Hindlimb muscle (tissue), 1 donor: ENCODE measurements at places on chromosomes 3 and 15. TPM values are rescaled to one million over a fixed set of nuclear protein-coding genes. Genes with fewer than 3 reads are reported as not detected.

Gene SPINK8
- polyA plus RNA-seq = not detected

Gene KY
- 96.9 TPM for polyA plus RNA-seq

Gene CD200R1
- 1.7 TPM for polyA plus RNA-seq

Gene FBXW12
- polyA plus RNA-seq = 0.14 TPM

GRCh38 chr3:47475029-47475569 is 642 bp downstream of the SCAP start:
- peak; percentile 3 for DNase-seq

GRCh38 chr3:48504051-48504946 is at the start of gene SHISA5:
Gene SHISA5 (minus strand): TSS chr3:48504174. CDS start chr3:48504094, 80 bp downstream.
- DNase-seq = peak; percentile 74

- DNase-seq = no peak
Observed at GRCh38 chr3:127985216-127985615, 67.0 kb upstream of the SEC61A1 start.

GRCh38 chr15:86555098-86555497 is 475.4 kb downstream of the AGBL1 start:
- DNase-seq = peak; percentile 56
